ENCODE measurements at places on chromosomes 12 and 14.

- no peak for DNase-seq
These were observed 105.7 kb downstream of the ZC3H14 start for GRCh38 chr14:88668448-88669116.

DNA sequence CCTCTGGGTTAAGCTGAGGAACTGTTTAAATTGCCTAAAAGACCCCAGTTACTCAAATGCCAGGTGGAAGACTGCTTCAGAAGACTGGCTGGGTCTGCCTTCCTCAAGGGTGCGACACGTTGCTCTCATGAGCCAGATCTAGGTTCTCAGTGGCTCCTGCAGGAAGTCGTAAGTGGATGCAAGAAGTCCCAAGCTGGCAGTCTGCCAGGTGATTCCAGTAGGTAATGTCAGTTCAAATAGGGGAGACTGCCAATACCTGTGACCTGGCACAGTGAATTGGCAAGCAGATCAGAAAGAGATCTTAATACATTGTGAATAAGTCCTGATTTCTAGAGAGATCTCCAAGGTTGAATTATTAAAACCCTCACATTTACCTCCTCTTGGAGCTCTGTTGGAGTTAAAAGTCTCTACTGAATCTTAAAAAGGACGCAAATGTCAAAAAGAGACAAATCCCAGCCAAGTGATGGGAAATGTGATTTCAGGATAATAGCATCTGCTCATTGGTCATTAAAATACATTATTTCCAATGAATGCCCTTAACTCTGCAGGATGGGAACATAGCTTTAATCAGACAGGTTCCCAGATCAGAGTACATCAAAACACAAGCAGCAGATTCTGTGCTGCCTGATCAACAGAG lies 98.8 kb upstream of the FRMD6 start:
- DNase-seq: no peak

DNA sequence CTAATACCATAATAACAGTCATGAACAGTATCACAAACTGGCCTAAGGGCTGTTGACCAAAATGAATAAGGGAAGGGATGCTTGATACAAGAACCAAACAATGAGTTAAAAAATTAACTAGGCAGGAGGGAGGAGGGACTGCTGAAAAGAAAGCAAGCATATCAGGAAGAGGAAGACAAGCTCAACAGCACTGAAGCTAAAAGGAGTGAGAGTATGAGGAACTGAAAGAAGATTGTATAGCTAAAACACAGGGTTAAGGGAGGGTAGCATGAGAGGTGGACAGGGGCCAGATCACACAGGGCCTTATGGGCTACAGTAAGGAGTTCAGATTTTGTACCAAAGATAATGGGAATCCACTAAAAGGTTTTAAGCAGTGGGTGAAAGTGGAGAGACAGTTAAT lies 34.1 kb downstream of the ITGA7 start:
- no peak for DNase-seq

- DNase-seq: peak; percentile 16
These were observed 150.9 kb upstream of the PLEKHG7 start for GRCh38 chr12:92551853-92552397.

DNA sequence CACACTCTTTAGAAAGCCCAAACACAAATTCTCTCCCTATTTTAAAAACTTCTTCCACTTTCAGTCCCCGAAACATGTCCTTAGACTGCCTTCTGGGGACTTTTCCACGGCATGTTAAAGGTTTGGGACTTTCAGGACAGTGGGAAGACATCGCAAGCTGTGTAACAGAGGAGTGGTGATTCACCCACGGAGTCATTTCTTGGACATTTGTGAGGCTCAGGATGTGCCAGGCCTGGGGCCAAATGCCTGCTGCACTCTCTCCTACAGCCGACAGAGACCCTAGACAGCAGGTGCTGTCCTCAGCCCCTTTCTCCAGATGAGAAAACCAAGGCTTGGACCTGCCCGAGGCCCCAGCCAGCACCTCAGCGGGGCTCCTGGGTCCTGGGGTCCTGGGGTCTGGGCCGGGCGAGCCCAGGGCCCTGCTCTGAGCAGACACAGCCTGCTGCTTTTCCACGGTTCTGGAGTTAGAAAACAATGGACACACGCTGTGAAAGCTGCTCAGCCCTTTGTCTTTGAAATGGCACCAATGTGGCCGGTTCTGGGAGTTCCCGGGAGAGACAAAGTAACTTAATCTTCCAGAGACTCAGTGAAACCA lies 370.2 kb upstream of the SFSWAP start:
- DNase-seq: no peak

GRCh38 chr12:25529738-25530137 lies 23.3 kb downstream of the LMNTD1 start:
- DNase-seq: peak; percentile 2

DNA sequence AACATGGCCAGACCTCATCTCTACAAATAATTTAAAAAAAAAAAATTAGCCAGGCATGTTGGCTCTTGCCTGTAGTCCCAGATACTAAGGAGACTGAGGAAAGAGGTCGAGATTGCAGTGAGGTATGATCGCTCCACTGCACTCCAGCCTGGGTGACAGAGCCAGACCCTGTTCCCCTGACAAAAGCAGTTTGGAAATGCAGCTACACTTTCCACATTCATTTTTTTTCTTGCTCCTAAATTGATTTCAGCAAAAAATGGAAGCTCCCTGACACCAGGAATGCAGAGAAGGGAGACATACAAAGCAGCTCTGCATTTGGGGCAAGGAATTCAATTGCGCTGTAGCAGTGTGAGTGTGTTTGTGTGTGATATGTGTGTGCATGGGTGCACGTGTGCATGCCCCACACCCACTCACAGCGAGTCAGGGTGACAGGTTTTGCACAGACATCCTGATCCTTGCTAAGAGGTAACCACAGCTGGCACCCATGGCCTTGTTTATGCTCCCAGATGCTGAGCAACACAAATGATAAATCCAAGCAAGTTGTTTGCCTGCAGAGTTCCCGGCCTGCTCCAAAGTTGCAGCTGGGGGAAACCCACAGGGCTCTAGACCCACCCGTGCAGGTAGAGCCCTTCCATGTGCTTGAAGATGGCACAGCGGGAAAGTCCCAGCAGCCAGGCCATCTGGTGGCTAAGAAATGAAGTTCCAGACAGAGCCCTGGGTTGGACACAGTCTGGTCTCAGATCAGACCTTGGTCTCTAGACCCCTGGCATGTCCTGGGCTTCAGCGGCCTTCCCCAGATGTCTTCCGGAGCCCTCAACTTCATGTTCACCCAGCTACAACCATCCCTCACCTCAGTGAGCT lies 25.9 kb upstream of the BDKRB2 start:
- DNase-seq: no peak

DNA sequence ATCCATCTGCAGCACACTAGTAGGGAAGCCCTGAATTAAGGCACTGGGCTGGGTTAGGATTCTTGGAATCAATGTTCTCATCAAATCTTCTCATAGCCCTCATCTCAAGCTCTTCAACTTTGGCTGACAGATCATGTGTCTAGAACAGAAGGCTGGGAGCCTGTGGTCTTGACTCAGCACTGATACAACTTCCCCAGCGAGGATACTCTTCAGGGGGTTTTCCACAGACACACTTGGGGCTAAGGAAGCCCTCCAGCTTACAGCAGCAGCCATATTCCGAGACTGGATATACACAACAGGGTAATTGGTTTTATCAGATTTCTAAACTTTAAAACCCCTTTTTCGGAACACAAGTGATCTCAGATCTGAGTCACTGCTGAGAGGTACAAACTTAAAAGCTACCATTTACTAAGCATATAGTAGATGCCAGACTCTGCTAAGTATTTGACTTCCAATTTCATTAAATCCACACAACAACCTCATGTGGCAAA lies 3.5 kb downstream of the FMNL3 start:
- no peak for DNase-seq

GRCh38 chr14:56590535-56590960 lies 10.9 kb downstream of the TMEM260 start:
- DNase-seq: no peak

DNA sequence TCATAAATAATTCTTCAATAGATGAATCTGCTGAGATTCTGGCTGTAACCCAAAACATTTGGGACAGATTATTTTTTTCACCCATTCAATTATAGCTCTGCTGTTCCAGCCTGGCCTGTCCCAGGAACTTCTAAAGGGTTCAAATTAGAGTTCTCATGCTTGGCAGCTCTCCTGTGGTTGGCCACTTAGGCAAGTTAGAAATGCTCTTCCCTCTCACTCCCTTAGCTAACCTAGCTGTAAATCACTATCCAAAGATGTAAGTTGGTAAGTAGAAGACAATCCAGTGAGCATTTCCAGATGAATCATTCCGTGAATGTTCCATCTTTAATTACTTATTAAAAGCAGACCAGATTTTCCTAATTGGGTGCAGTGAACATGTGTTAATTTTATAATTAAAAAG lies 760.4 kb upstream of the TBX3 start:
- no peak for DNase-seq

DNA sequence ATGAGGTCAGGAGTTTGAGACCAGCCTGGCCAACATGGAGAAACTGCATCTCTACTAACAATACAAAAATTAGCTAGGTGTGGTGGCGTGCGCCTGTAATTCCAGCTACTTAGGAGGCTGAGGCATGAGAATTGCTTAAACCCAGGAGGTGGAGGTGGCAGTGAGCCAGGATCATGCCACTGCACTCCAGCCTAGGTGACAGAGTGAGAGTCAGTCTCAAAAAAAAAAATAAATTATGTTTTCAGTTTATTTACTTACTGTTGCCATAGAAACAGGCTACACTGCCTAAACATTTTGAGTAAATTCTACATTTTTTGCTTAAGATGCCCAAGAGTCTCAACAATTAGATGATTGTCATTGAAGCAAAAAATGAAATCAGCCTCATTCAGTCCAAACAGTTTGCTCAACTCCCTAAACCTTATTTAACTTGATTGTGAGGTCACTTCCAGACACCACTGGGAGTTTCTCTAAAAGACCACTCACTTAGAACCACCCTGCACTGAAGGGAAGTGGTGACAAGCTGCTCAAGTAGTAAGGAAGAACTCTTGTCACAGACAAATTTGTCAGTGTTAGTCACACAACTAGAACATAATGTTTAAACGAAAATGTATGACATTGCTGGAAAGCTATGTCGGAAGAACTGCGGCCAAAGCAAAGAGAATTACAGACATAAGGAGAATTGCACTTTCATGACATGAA lies 9.8 kb upstream of the GNPNAT1 start:
- peak; percentile 73 for DNase-seq

GRCh38 chr12:105109465-105110212 lies 2.1 kb downstream of the WASHC4 start:
- no peak for DNase-seq

DNA sequence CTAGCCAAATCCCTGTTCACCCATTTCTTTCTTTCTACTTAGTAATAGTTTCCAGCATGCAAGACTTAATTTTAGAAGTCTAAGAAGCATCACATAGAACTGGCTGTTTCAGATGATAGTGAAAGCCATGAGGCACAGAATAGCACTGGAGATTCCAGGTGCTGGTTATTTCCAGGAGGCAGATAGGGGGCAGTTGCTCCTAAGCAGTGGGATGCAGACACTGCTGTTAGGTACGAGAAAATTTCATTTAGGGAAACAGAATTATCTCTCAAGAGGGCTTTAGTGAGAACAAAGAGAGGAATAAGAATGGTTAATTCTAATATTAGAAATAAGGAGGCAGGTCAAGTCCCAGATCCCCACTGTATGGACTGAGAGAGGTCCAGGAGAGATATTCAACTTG lies 3.6 kb upstream of the MDGA2 start:
- DNase-seq: no peak

GRCh38 chr14:50791201-50791600 lies 39.8 kb downstream of the NIN start:
- DNase-seq: no peak
